ENCODE measurements at places on chromosomes 4 and X. TPM values are rescaled to one million over a fixed set of nuclear protein-coding genes. Genes with fewer than 3 reads are reported as not detected.

The MOSPD2 gene
- total RNA-seq, result 11.1 TPM

The CC2D2A gene
- total RNA-seq, result 26.3 TPM

The YY2 gene
- total RNA-seq, result 0.98 TPM

The CXorf51A gene
- not detected for total RNA-seq

The RPA4 gene
- total RNA-seq, result 0.49 TPM

The SH3BP2 gene
- 22.6 TPM for total RNA-seq

The PPP2R2C gene
- total RNA-seq, result 59.5 TPM
